EL (cell line): ENCODE measurements at places on chromosomes 6 and 20.

DNA sequence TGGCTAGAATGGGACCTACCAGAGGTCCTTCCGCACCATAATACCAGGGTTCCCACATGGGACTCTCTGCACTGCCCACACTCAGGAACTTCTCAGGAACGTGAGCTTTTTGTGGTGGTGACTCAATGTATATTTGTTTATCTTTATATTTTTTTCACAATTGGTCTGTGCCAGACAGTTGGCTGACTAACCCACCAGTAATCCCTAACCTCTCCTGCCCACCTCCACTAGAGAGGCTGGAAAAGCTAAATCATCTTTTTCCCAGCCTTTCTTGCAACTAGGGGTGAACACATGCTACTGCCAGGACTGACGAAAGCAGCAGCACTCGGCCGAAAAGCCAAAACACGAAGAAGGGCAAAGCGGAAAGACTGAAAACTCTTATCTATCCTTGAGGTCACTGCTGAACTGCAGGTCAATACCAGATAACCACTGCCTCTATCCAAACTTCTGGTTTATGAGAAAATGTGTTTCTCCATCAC is 112.9 kb downstream of the TRERF1 start:
- DNase-seq: peak; percentile 99

GRCh38 chr6:87396595-87397392 is 11.0 kb upstream of the CFAP206 start:
- DNase-seq: no peak

GRCh38 chr6:113073611-113074191 is 726.6 kb downstream of the RFPL4B start:
- DNase-seq: peak; percentile 85

- no peak for DNase-seq
Observed at GRCh38 chr6:109411034-109411433, 28.8 kb upstream of the CD164 start.

GRCh38 chr6:15490242-15491100 is 172.4 kb downstream of the DTNBP1 start:
- no peak for DNase-seq

DNA sequence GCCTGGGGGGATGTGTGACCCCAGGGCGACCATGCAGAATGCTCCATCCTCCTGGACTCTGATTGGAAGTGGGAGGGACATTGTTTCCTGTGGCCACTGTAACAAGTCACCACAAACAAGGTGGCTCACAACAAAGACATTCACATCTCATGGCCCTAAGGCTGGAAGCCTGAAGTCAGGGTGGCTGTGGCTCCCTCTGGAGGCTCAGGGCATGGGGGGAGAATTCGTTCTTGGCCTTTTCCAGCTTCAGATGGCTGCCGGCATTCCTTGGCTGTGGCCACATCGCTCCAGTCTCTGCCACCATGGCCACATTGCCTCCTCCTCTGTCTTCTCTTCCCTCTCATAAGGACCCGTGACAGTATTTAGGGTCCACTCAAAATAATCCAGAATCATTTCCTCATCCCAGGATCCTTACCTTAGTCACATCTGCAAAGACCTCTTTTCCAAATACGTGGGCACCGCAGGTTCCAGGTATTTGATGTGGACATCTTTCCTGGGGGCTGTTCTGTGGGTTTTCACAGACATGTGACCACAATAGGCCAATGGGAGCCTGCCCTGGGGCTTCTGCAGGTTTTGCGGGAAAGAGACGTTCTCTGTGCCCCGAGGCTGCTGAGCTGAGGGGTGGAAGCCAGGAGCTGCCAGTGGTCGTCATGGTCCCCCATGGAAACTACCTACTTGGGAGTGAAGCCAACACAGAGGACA is 249.3 kb downstream of the PREX1 start:
- no peak for DNase-seq

DNA sequence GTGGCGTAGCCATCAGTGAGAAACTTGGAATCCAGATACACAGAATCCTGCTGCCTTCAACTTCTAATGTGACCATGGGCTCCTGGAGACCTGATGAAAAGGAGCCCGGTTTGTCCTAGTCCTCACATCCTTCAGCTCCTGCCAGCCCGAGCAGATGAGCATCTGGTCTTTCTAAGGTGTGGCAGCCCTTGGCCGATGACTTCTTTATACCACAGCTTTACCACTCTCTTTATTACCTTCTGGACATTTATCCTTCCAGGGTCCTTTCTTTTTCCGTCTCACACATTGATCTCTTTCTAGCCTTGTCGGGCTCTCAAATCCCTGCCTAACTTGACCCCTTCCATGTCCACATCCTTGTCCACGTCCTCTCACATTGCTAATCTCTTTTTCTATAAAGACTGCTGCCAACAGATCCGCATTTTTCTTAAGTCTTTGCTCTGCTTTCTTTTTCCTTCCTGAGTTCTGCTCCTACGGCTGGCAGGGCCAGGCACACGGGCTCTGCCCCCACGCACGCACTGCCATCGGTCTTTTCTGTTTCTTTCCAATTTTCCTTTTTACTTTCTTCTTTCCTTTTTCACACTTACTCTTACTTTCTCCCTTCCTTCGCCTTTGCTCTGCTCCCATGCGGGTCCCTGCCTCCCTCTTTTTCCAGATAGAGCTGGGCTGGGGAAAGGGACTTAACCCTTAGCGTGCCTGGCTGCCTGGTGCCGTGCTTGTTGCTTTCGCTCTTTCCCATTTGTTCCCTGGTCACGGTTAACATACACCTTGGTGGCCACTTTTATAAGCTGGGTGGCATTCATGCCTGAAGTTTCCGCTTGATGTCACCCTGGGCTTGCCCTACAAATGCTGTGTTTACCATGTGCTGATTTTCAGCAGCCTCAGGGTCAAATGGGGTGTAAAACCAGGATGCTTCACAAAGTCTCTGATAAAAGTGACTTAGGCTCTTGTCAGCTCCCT is 9.4 kb upstream of the GMPR start:
- no peak for DNase-seq

DNA sequence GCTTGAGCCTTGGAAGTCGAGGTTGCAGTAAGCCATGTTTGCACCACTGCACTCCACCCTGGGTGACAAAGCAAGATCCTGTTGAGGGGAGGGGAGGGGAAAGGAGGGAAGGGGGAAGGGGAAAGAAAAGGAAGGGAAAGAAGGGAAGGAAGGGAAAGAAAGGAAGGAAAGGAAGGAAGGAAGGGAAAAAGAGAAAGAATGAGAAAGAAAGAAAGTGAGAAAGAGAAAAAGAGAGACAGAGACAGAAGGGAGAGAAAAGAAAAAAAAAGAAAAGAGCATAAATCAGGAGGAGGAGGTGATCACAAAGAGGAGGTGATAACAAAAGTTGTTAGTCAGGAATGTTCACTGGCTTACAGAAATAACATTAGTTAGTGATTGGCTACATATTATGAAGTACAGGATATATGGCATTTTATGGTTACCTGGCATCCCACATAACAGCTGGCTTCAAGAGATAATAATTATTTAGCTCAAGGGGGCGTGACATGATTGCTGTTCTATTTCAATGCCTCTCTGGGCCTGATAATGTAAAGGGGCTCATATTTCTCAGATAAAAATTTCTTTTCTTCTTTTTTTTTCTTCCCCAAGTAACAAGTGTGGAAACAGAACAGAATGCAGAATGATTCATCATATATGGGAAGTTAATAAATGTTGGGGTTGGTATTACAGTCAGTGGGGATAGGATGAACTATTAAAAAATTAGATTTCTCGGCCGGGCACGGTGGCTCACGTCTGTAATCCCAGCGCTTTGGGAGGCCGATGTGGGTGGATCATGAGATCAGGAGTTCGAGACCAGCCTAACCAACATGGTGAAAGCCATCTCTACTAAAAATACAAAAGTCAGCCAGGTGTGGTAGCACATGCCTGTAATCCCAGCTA is 27.1 kb downstream of the SAMHD1 start:
- no peak for DNase-seq

GRCh38 chr6:113047932-113048331 is 700.8 kb downstream of the RFPL4B start:
- peak; percentile 51 for DNase-seq

- DNase-seq: no peak
Observed at GRCh38 chr20:11851646-11852045, 66.0 kb upstream of the BTBD3 start.

DNA sequence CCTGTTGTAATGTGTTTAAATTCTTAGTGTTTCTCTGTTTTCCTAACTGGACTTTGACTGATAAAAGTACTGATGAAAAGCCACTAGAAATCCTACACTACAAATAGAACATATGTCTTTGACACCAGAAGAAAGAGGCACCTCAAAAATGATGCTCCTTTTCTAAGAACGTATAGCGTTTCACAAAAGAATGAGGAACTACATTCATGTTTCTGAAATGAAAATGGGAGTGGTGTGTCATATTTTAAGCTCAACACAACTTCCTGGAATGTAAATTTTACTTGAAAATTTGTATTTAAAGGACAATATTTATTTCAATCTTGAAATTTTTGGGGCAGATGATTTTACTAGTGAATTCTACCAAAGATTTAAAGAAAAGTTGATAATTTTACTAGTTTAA is 35.3 kb downstream of the KIAA0408 start:
- DNase-seq: no peak

GRCh38 chr6:26430787-26431186 is 9.5 kb upstream of the BTN3A3 start:
- no peak for DNase-seq

- DNase-seq: no peak
Observed at GRCh38 chr6:9801249-9801754, 613.6 kb downstream of the TFAP2A start.

DNA sequence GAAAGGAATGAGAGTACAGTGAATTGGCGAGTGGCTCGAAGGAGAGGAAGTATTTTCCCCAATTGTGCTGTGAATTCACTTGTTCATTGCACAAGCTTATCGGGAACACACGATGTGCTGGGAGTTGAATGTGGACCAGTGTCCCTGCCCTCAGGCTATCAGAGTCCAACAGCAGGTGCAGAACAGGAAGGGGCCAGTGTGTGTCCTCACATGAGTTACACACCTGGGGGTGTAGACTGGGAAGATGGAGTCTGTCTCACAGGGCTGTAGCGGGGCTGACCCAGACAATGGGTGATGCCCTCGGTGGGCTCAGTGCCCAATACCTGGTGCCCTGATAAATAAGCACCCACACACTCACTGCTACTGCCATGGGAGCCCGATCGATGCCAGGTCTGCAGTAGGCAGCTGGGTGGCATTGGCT is 14.4 kb downstream of the DUSP22 start:
- no peak for DNase-seq

GRCh38 chr20:8601542-8601912 is 467.4 kb upstream of the PLCB4 start:
- no peak for DNase-seq

DNA sequence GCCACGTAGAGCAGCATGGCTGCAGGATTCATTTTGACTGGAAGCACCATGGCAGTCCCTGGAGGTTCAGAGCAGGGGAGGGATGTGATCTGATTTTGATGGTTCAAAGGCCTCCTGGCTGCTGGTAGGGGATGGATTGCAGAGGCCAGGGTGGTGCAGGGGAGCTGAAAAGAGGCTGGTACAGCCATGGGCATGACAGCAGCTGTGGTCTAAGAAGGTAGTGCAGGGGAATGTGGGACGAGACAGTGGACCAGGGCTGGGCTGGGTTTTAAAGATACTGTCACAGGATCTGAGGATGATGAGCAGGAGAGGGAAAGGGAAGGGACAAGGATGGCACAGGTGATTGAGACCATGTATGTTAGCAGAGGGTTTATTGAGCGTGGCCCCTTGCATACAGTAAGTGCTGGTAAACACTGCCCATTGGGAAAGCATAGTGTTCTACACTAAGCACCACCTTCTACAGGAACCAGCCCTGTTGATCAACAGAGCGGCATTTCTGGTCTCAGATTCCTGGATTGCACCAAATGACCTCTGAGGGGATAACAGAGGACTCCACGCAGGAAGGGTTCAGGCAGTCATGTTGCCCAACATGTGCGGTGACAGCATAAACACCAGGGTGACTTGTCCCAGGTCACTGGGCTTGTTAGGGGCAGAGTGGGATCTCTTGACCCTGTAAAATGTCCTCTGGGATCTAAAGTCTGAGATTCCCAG is 14.5 kb upstream of the SIRPA start:
- DNase-seq: no peak

DNA sequence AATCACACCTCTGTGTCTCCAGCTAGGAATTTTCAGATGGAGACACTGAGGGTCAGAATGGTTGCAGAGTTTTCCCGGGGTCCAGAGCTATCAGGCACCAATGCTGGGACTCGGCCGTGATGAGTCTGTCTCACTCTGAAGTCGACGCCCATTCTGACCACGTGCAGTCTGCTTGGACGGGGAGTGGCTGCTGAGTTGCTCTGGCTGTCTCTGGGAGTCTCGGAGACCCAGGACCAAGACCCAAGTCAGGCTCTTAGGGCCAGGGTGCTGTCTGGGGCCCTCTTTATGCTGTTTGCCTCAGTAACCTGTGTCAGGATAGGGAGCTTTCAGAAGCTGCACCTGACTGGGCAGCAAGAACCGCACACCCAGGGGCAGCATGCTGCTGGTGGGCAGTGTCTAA is 4.6 kb downstream of the IP6K3 start:
- no peak for DNase-seq

GRCh38 chr6:149464411-149464810 is 20.4 kb downstream of the ZC3H12D start:
- no peak for DNase-seq

DNA sequence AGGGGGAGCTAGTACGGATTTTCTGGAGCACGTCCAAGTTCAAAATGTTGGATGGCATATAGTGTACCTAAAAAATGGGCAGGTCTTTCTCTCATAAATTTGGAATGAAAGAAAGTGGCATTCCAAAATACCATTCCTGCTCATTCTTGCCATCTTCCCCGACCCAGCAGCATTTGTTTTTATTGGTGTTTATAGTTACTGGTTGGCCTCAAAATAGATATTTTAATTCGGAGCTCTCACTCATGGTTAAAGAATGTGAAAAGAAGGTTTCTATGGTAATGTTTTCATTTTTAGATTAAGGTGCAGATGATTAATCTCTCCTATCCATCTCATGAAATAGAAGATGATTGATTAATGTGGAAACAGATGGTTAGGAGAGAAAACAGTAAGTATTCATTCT is 204.5 kb downstream of the HIVEP2 start:
- peak; percentile 23 for DNase-seq

DNA sequence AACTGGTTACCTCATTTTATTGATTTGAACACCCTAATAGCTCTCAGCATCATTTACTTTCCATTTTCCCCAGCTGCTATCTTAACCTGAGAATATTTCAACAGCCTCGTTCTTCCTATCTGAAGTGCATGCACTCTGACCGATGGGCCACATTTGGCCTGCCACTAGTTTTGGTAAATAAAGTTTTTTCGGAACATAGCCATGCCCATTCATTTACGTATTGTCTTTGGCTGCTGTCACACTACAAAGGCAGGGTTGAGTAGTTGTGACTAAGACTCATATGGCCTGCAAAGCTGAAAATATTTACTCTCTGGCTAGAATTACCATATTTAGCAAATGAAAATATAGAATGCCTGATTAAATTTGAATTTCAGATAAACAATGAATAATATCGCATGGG is 10.8 kb downstream of the ADGRF4 start:
- no peak for DNase-seq

GRCh38 chr6:161383951-161384350 is 110.1 kb upstream of the AGPAT4 start:
- no peak for DNase-seq

- no peak for DNase-seq
Observed at GRCh38 chr6:122752459-122752858, 27.1 kb upstream of the FABP7 start.

- no peak for DNase-seq
Observed at GRCh38 chr20:47605673-47606413, 104.2 kb downstream of the NCOA3 start.
